ENCODE measurements at places on chromosomes 13 and 19. TPM values are rescaled to one million over a fixed set of nuclear protein-coding genes. Genes with fewer than 3 reads are reported as not detected.
A peak's percentile ranks its signal among the peaks of the same experiment; 100 is the strongest.

The SHISA7 gene
- not detected for total RNA-seq

The TIMM44 gene
- total RNA-seq, result 62.1 TPM

- no peaks in the 10 kb centered on the region for H3K27me3 ChIP-seq
- H3K27ac ChIP-seq, result no peak overlapping the region
- no peaks in the 10 kb centered on the region for H3K36me3 ChIP-seq
- DNase-seq, result no peak
- no peak overlapping the region for H3K4me3 ChIP-seq
Measured at GRCh38 chr19:39936020-39936419, 1.6 kb upstream of the FCGBP start.

GRCh38 chr19:49691243-49692146, 579 bp downstream of the CPT1C start:
- peak; percentile 56 for DNase-seq
- H3K4me3 ChIP-seq, result peak overlapping the region; percentile 58
- no peaks in the 10 kb centered on the region for H3K27me3 ChIP-seq
- H3K36me3 ChIP-seq, result no peaks in the 10 kb centered on the region

DNA sequence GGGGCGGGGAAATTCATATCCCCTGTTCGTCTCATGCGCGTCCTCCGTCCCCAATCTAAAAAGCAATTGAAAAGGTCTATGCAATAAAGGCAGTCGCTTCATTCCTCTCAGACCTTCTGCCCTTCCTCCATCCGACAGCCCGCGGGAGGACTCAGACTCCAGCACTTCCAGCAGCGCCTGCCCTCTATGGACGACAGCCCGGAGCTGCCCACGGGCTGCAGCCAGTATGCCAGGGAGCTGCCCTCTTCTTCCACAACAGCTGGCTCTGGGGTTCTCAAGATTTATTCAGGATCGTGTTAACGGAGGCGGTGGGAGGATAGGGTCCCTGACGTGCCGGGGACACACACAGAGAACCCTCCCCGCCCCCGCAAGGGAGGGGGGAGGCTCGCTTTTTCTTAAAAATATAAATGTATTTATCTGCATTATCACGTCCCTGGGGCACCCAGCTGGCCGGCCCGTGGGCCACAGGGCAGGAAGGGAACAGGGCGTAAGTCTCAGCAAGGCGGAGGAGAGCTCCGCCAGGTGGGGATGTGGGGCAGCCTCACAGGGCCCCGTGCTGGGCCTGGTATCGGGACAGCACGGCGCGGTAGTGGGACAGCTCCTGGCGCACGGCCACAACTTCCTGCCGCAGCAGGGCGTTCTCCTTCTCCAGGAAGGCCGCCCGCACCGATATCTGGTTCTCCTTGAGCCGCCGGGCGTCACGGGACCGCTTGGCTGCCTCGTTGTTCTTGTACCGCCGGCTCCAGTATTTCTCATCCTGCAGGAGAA, 6.7 kb downstream of the DBP start:
- no peaks in the 10 kb centered on the region for H3K27me3 ChIP-seq
- no peak overlapping the region for H3K27ac ChIP-seq
- H3K4me3 ChIP-seq, result no peak overlapping the region
- DNase-seq, result no peak

The SIGLEC10 gene
- total RNA-seq, result 49.4 TPM

DNA sequence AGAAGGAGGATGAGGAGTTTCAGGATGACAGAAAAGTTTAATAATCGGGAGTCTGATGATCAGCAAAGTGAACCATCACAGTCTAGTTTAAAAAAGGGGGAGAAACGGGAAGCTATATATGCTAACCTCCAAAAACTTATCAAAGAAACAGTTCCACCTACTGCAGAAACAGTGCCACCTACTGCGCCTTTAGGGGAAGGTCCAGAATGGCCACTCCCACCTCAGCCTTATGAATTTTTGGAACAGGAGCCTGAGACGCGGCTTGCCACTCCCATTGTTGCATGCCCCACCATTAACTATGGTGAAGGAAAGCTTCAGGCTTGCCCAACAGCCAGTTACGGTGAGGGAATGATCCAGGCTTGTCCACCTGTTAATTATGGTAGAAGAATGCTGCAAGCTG, 929.0 kb downstream of the SLITRK6 start:
- H3K4me3 ChIP-seq, result no peak overlapping the region
- H3K4me1 ChIP-seq, result no peaks in the 10 kb centered on the region
- H3K27me3 ChIP-seq, result no peaks in the 10 kb centered on the region
- no peak overlapping the region for H3K27ac ChIP-seq
- H3K36me3 ChIP-seq, result no peaks in the 10 kb centered on the region

The ZBTB7A gene
- 62.6 TPM for total RNA-seq

DNA sequence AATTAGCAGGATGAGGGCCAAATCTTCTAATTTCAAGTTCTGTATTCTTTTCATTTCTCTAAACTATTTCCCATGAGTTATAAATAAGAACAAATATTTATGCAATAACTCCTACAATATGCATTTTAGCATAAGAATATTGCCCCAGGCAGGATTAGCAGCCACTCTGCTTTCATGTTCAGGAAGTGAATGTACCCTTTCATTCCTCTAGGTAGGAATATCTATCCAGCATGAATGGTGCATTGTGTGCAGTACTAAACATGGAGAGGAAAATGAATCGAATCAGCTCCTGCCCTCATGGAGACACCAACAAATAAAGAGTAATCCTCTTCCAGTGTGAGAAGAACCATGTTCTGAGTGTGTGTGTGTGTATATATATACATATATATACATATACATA, 41.0 kb downstream of the LHFPL6 start:
- no peaks in the 10 kb centered on the region for H3K4me1 ChIP-seq
- no peak for DNase-seq
- H3K4me3 ChIP-seq, result no peak overlapping the region
- no peak overlapping the region for H3K27ac ChIP-seq

GRCh38 chr19:56133858-56134653, 7.0 kb upstream of the ZNF444 start:
- no peaks in the 10 kb centered on the region for H3K36me3 ChIP-seq
- H3K27me3 ChIP-seq, result no peaks in the 10 kb centered on the region
- H3K27ac ChIP-seq, result peak overlapping the region; percentile 68
- no peak overlapping the region for H3K4me3 ChIP-seq
- DNase-seq, result peak; percentile 82

DNA sequence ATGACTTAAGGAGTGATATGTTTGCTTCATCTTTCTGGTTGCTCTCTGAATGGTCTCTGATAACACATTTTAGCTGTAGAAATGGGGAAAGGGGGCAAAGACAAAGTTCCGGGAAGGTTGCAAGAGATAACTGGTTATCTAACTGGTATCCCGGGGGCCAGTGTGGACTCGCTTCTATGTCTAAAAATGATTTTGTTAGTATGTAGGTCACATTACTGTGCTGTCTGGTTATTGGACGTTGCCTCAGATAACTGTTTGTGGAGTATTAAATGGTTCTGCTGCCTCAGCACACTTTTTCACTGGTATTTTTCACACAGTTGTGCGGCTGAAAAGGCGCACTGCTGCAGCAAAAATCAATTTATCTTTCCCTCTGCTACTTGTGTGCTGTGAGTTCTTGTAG, 63.0 kb upstream of the ZNF536 start:
- no peaks in the 10 kb centered on the region for H3K36me3 ChIP-seq
- no peak for DNase-seq

The TGFB1 gene
- 120 TPM for total RNA-seq

The ZNF726 gene
- total RNA-seq, result 8.3 TPM

DNA sequence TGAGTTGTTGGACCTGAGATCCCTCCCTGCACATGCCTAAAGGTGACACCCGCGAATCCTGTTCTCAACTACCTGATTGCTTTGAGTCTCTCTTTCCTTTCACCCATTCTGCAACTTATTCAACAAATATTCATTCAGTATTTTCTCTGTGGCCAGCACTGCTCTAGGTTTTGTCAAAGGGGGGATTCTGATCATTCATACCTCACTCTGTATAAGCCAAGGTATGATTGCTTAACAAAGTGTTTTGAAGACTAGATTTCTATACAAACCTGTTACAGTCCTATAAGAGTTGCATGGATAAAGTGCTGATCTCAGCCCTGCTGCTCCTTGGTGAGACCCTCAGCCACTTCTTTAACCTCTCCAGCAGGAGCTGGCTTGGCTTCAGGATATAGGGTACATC, 409.7 kb downstream of the KCNRG start:
- no peak overlapping the region for H3K4me3 ChIP-seq
- H3K4me1 ChIP-seq, result peaks cover 6% of the 10 kb centered on the region
- H3K27ac ChIP-seq, result no peak overlapping the region
- no peaks in the 10 kb centered on the region for H3K36me3 ChIP-seq

The ZNF784 gene
- 9.7 TPM for total RNA-seq

DNA sequence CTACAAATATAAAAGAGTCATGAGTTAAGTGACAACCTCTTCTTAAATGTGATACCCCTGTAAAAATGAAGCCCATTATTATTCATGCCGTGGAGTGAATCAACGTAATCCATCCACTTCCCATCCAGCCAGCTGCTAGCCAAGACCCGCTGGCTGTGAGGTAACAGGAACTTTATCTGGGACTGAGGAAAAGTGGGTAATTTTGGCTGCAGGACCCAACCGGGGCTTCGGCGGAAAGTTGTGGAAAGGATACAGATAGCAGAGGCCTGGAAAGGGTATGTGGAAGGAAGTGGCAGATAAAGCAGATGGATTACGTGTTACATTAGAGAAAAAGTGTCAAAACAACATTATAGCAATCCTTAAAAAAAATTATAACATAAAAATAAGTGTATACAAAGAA, 48.3 kb downstream of the SLC7A1 start:
- no peaks in the 10 kb centered on the region for H3K4me1 ChIP-seq
- no peaks in the 10 kb centered on the region for H3K27me3 ChIP-seq
- H3K4me3 ChIP-seq, result no peak overlapping the region
- H3K27ac ChIP-seq, result no peak overlapping the region
- peaks cover 34% of the 10 kb centered on the region for H3K36me3 ChIP-seq
- DNase-seq, result no peak

GRCh38 chr19:858284-858683, 1.2 kb upstream of the CFD start:
- H3K4me1 ChIP-seq, result peaks cover 20% of the 10 kb centered on the region
- no peak overlapping the region for H3K4me3 ChIP-seq
- H3K27ac ChIP-seq, result no peak overlapping the region
- H3K36me3 ChIP-seq, result no peaks in the 10 kb centered on the region

DNA sequence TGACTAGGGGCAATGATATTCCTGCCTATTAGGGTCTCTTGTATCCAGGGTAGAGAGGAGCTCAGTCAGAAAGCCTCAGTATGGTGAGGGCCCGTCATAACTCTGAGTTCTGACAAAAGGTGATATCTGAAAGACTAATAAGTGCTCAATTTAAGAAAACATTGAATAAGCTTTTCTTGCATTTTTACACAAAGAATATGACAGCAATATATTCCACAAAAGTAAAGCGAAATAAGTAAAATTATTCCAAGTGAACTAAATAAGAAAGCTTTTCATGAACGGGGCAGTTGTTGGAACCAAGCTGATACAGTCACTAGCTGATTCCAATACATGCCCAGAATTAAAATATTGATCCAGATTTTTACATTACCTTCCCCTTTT, 40.5 kb downstream of the CEACAM1 start:
- H3K36me3 ChIP-seq, result no peaks in the 10 kb centered on the region
- H3K27me3 ChIP-seq, result no peaks in the 10 kb centered on the region
- no peaks in the 10 kb centered on the region for H3K4me1 ChIP-seq
- no peak overlapping the region for H3K4me3 ChIP-seq
- DNase-seq, result no peak

- peak; percentile 78 for DNase-seq
- H3K27ac ChIP-seq, result no peak within 1 kb of the TSS
- H3K4me3 ChIP-seq, result peak within 1 kb of the TSS; percentile 88
- H3K4me1 ChIP-seq, result peaks cover 3% of the 10 kb centered on the region
Measured at GRCh38 chr19:12035220-12036172, at the start of gene ZNF433. TSS of gene ZNF433 (minus strand) at chr19:12035679. CDS start at chr19:12035539, 140 bp downstream.

The COL5A3 gene
- not detected for total RNA-seq

- no peak for DNase-seq
- H3K4me3 ChIP-seq, result no peak overlapping the region
- peaks cover 10% of the 10 kb centered on the region for H3K36me3 ChIP-seq
- no peaks in the 10 kb centered on the region for H3K27me3 ChIP-seq
- H3K4me1 ChIP-seq, result peaks cover 50% of the 10 kb centered on the region
- H3K27ac ChIP-seq, result peak overlapping the region; percentile 11
Measured at GRCh38 chr19:49491030-49491803, 3.8 kb downstream of the RPL13A start.

DNA sequence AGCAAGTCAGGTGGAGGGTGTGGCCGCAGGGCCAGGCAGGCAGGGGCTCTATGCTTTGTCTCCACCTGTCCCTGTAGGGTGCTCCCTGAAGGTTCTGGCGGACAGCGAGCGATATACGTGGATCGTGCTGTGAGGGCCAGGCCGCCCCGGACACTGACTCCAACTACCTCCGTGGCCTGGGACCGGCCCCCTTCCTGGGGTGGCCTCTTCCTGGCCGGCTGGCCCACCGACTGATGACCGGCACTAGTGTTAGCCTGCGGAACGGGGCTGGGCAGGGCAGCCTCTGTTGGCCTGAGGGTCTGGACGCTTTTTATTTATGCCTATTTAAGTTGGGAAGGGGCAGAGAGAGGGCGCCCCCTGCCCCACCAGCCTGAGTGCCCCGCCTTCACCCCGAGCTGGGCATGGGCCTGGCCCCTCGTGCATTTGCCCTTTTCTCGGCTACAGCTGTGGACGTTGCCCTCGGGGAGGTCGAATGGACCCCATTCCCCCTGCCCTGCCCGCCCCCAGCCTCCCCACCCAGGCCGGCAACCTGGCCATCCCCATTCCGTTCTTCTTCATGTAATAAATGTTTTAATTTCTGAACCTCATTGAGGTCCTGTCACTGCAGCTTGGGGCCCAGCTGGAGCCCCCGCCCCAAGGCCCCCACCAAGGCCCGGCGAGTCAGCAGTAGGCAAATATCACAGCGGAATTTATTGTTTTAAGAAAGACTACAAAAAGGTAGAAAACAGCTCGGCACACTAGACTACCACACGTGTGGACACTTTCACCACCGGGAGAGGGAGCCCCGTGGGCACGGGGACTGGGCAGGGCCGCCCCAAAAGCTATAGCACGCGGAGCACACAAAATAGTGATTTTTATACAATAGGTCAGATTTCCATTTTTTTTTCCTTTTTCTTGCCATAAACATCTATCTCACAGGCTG, 8.8 kb downstream of the DCAF15 start:
- H3K4me3 ChIP-seq, result no peak overlapping the region
- DNase-seq, result peak; percentile 17
- no peak overlapping the region for H3K27ac ChIP-seq
- no peaks in the 10 kb centered on the region for H3K27me3 ChIP-seq
- H3K4me1 ChIP-seq, result no peaks in the 10 kb centered on the region

The ZSWIM9 gene
- 11.8 TPM for total RNA-seq

GRCh38 chr13:74571811-74572210, 437.6 kb upstream of the KLF12 start:
- H3K27me3 ChIP-seq, result peaks cover 19% of the 10 kb centered on the region
- peaks cover 6% of the 10 kb centered on the region for H3K4me1 ChIP-seq
- no peaks in the 10 kb centered on the region for H3K36me3 ChIP-seq
- no peak overlapping the region for H3K4me3 ChIP-seq
- no peak overlapping the region for H3K27ac ChIP-seq

GRCh38 chr19:39218230-39219007, 14.4 kb upstream of the SYCN start:
- H3K4me1 ChIP-seq, result no peaks in the 10 kb centered on the region
- peaks cover 3% of the 10 kb centered on the region for H3K27me3 ChIP-seq
- no peak overlapping the region for H3K4me3 ChIP-seq
- H3K36me3 ChIP-seq, result no peaks in the 10 kb centered on the region

- H3K4me3 ChIP-seq, result no peak overlapping the region
- H3K4me1 ChIP-seq, result no peaks in the 10 kb centered on the region
- no peak overlapping the region for H3K27ac ChIP-seq
- DNase-seq, result no peak
- H3K36me3 ChIP-seq, result no peaks in the 10 kb centered on the region
Measured at GRCh38 chr13:92225861-92226260, 827.4 kb downstream of the GPC5 start.
